ENCODE measurements at places on chromosomes 5 and 9.

DNA sequence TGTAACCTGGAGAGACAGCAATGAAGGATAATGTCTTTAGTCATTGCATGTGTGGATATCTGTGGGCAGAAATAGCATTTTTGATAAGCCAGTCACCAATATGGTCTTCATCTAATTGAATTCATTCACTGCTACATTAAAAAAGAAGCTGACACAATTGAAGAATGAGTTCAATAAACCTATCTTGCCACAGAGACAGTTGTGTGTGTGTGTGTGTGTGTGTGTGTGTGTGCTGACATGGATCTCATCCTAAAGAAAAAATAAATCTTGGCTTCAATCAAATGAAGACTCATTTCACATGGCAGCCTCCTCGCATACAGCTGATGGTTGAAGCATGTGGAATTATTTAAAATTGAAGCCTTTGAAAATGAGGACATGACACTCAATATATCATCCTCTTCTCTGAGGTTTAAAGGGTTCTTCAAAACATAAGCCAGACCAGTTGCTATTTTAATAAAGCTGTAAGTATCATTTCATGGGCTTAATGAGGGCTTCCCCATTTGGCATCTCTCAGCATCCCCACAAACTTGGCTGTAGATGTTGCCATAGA lies 118.5 kb upstream of the PTPN3 start:
- DNase-seq = no peak

- DNase-seq = no peak
Observed at GRCh38 chr5:159550951-159551350, 220.7 kb upstream of the IL12B start.

GRCh38 chr5:111159845-111160244 lies 64.3 kb upstream of the CAMK4 start:
- DNase-seq = no peak

DNA sequence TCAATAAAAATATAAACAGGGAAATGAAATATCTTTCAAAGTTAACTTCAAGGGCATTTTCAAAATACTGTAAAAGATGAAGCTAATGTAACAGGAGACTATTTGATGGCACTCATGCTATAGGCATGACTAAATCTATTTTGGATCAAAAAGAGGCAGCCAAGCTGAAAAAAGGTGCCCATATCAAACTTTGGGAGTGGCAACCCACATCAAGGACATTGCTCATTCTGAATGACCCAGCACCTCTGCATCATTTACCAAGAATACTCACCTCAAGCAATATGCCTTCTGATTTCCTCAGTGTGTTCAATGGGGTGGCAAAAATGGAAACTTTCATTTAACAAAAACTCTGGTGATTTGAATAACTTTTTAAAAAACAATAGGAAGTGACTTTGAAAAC lies 853.3 kb downstream of the TLE1 start:
- no peak for DNase-seq

DNA sequence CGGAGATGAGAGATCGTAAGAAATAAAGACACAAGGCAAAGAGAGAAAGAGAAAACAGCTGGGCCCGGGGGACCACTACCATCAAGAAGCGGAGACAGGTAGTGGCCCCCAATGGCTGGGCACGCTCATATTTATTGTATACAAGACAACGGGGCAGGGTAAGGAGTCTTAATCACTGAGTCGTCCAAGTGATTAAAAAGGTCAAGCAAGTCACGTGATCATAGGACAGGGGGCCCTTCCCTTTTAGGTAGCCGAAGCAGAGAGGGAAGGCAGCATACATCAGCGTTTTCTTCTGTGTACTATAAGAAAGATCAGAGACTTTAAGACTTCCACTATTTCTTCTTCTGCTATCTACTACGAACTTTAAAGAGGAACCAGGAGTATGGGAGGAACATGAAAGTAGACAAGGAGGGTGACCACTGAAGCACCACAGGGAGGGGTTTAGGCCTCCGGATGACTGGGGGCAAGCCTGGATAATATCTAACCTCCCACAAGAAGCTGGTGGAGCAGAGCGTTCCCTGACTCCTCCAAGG lies 24.6 kb upstream of the QSOX2 start:
- no peak for DNase-seq

DNA sequence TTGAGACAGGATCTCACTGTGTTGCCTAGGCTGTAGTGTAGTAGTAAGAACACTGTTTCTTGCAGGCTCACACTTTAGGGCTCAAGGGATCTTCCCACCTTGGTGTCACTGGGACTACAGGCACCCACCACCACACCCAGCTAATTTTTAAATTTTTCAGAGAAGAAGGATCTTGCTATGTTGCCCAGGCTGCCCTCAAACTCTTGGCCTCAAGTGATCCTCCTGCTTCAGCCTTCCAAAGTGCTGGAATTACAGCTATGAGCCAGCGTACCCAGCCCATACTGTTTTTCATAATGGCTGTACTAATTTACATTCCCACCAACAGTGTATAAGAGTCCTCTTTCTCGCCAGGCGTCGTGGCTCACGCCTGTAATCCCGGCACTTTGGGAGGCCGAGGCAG lies 5.1 kb downstream of the STX17 start:
- DNase-seq = no peak

DNA sequence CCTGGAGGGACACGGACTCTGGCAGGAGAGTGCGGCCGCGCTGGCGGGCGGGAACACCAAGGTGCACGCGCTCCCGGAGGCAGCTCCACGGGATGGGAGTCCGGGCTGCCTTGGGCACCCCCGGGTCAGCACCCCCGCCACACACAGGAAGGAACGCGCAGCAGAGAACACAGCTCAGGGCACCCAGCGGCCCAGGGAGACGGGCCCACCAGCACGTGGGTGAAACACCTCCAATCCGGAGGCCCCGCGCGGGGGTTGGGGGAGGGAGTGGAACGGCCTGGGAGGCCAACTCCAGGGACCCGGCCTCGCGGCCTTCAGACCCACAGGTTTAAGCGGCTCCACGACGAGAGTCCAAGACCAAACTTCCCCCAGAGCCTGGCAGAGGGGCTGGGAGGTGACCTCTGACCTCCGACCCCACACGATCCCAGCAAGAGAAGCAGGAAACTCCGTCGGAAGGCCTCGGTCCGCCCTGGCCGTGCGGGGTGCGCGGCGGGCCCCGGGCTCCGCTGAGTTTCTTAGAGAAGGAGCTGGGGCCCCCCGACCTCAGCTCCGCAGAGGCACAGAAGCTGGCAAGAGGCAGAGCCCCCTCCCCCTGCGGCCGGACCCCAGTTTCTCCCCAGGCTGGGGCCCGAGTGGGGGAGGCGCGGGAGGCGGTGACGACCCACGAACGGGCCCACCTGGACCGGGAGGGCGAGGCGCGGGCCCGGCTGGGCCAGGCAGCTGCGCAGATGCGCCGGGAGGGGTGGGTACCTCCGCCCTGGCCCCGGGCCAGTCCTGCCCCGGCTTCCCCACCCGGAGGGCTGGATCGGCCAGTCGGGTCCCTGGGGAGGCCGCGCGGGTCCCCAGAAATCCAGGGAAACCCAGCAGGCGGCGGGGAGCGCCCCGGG lies 851 bp downstream of the NACC2 start:
- DNase-seq = no peak

Measured in activated T-helper 2 cell treated with anti-CD3 and anti-CD28 coated beads, Interferon-gamma antibody, Interleukin-2, Interleukin-4, amounts not matched to agents 10 μg/mL and 5 μg/mL and 100 μg/mL, durations not matched to agents 14 hours and 24 hours and 36 hours (primary cell).